NCI-H1436 (cell line): ENCODE measurements at places on chromosomes 1 and 21.

DNA sequence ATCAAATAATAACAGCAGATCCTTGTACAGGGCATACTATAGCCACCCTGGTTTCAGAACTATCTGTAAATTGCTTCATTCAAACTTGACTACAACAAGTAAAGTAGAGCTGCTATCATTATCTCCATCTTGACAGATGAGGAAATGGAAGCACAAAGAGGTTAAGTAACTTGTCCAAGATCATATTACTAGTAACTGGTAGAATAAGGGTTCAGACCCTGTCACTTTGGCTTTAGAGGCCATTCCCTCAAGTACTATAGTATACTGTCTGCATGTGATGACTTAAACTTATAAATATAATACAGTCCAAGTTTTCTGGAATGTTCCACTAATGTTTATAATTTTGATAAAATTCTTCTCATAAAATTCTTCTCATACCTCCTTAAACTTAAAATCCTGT, 24.8 kb downstream of the PGM1 start:
- DNase-seq, result no peak

DNA sequence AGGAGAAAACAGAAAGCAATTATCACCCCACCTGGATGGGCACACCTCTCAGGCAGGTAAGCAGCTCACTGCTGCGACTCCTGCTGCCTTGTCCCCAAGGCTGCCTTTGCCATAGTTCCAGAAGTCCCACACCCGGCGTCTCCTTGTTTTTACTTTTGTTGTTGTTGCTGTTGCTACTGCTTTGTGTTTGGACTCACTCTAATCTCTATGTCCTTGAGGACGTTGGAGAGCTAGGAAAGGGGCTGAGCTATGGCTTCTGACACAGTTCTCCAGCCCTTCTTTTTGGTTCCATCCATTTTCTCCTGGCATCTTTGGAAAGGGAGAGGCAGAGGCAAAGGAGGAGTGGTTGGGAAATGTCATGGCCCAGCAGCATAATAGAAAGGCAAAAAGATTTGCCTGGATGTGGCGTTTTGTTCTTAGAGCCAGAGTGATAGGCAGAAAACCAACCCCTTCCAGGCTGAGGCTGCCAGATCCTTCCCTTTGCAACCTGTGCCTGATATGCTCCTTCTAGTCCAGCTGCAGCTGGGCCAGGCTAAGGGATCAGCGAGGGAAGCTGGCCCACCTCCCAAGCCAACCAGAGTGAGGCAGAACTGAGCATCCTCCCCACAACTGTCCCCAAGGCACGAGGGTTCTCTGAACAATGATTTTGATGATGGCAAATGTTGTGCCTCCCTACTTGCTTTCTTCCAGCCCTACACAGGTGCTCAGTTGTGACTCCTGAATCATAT, 270.7 kb downstream of the ASTN1 start:
- no peak for DNase-seq

DNA sequence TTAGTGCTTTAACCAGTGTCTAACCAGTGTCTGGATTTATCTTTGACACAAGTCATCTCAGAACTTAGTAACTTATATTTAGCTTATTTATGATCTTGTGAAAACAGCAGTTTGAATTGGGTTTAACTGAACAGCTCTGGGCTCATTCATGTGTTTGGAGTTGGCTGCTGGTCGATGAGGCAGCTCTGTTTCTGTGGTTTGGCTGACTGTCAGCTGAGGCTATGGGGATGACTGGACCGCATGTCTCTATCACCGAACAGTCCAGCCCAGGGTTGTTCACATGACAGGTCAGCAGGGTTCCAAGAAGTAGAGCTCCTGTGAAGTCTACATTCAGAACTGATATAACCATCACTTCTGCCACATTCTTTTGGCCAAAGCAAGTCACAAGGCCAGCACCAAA, 29.1 kb upstream of the C21orf91 start:
- no peak for DNase-seq

GRCh38 chr1:205312866-205313562, 8.5 kb downstream of the NUAK2 start:
- DNase-seq, result no peak

GRCh38 chr1:217091561-217091960, 368.3 kb upstream of the ESRRG start:
- no peak for DNase-seq

GRCh38 chr1:108345776-108346531, 102.1 kb upstream of the NBPF4 start:
- no peak for DNase-seq

GRCh38 chr1:85047472-85048295, 616 bp downstream of the MCOLN3 start:
- no peak for DNase-seq

- DNase-seq, result no peak
Measured at GRCh38 chr1:85438353-85438752, 26.6 kb downstream of the DDAH1 start.

- DNase-seq, result no peak
Measured at GRCh38 chr1:219419065-219419464, 193.8 kb downstream of the ZC3H11B start.

- DNase-seq, result no peak
Measured at GRCh38 chr1:112735752-112736151, 20.6 kb upstream of the PPM1J start.

GRCh38 chr1:150061632-150062101, 5.9 kb upstream of the VPS45 start:
- no peak for DNase-seq

- no peak for DNase-seq
Measured at GRCh38 chr21:41166884-41167283, 1.1 kb upstream of the BACE2 start.

DNA sequence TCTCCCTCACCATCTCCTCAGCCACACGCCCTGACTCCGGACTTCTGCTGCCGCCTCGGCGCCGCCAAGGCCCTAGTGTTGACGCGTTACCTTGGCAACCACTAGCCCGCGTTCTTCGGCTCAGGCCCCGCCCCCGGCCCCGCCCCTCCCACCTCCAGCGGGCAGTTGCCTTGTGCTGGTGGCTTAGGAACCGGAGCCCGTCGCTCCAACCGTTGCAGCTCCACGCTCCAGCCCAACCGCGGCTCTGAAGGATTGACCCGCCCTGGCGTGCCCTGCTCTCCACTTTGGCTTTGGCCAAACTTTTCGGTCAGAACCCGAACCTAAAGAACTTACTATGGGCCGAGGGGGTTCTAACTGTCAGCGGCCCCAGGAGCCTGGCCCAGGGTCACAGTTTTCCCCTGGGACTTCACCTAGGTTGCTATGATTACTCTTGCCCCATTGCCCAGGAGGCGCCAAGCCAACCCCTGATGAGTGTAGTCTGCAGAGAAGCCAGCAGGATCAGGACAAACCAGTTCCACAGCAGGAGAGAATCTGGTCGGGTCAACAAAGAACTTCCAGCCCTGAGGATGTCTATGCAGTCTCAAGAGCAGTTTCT, at the start of gene CFAP45:
Gene CFAP45, minus strand, starts transcription at position 80 of the 595 bp plus-strand sequence. Its CDS starts 67 bp downstream, at position 13.
- peak; percentile 92 for DNase-seq

GRCh38 chr1:239819096-239819495, 272.6 kb upstream of the FMN2 start:
- DNase-seq, result no peak

GRCh38 chr1:86758570-86758969, 54.2 kb downstream of the SH3GLB1 start:
- no peak for DNase-seq

DNA sequence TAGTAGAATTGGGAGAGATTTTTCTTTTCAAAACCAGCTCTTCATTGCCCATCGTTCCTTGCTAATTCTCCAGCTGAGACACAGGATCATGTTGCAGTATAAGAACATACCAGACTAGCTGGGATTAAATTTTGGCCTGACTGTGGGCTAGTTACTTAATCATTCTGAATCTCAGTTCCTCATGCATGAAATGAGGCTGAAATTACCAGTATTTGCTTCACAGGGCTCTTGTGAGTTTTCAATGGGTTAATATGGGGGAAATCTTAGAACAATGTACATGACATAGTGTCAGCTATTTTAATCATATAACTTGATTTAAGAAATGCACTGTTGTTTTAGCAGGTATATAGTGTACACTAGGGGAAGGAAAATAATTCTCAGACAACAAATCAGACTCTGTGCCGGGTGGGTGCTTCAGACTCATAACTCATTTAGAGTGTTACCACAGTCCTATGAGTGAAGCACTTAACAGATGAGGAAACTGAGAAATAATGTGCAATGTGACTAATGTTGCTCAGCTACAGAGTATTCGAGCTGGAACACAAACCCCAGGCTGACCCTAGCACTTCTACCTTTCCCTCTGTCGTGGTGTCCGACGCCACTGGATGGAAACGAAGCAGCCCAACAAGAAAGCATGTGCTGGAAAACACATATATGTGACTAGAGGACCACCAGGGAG, 137.6 kb upstream of the SGIP1 start:
- no peak for DNase-seq

DNA sequence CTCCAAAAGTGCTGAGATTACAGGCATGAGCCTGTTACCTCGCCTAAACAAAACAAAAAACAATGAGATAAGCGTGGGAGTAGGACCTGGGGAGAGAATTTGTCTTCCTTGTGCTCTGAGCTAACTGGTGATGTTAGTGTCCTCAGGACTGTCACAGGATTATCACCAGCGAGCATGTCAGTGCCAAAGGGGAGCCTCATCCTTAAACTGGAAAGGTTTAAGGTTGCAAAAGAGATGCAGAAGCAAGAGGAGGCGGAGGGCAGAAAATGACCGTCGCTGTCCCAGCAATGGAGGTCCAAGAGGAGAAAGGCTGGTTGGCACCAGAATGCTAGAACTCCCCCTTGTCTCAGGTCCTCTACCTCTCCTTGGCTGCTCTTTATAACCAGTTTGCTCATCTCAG, 3.9 kb downstream of the SYPL2 start:
- no peak for DNase-seq

GRCh38 chr1:214747050-214747635, 144.1 kb downstream of the CENPF start:
- DNase-seq, result no peak

- no peak for DNase-seq
Measured at GRCh38 chr1:115479055-115479482, 141.0 kb upstream of the NGF start.

DNA sequence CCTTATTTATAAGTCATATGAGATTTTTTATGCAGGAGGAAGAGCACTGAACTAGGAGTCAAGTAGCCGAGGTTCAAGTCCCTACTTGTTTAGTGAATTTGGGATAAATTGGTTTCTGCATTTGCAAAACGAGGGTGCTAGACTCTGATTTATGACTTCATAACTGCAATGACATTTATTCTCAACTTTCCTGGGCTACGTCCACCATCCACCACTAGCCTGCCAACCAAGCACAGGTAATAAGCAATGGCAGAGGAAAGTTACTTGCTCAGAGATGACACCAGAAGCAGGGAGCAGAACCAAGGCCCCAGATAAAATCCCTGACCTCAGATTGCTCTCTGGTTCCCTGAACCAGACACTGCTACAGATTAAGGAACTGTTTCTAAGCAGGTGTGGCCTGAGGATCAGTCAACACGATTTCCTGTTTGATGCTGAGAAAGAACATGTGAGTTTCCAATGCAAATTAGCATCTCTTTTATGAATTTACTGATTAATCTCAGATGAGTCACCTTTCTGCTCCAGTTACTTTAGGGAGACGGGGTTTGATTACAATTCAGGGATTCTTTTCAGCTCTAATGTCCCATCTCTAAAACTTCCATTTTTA, 52.7 kb downstream of the PLPP3 start:
- no peak for DNase-seq

DNA sequence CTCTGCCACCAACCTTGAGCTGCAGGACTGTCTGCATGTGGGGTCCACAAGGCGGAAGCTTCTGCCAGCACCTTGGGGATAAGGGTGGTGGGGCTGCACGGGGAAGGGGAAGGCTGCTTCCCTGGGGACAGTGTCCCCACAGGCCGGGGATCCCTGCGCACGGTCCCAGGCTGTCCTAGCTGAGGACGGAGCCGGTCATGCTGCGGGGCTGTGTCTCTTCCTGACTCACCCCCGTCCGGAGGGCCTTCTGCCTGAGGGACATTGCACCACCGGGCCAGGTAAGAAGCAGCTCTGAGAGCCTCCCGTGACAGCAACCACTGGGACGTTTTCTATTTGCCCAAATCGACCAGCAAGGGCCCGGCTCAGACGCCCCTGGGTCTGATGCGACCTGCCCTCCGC, 29.9 kb downstream of the KRTAP10-1 start:
- DNase-seq, result no peak
